ENCODE measurements at places on chromosomes 2 and 18.

- DNase-seq: no peak
Observed at GRCh38 chr2:239306274-239307220, 94.3 kb downstream of the HDAC4 start.

- no peak for DNase-seq
Observed at GRCh38 chr2:20578895-20579825, 71.7 kb downstream of the HS1BP3 start.

DNA sequence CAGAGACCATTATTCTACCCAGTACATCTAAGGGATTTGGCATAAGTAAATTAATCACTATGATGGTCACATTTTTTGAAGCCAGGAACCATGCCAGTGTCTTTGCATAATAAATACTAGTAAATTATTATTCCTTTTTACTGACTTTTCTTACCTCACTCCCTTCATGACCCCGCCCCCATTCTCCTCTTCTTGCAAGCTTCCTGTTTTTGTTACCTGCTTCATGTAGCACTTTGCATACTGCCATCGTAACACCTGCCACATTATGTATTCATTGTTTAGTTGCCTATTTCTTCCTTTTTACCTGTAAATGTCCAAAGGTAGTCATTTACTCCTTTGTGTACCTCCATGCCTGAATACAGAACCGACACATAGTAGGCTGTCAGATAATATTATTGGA, 309.5 kb downstream of the KIAA1328 start:
- DNase-seq: no peak

DNA sequence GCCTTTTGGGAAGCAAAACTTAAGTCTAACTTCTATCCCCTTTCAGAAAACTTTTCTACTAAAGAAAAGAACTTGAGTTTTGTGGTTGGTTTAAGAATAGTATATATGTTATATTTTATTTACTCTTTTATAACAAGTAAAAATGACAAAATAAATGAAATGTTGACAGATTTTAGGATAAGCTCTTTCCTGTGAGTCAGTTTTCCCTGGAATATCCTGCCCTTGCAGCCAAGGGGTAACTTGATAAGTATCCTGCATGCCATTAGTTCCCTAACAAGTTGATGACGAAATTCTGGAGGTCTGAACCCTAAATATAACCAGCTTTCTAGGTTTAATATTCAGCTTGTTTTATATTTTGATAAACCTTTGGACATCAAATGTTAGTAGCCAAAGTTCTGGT, 7.3 kb upstream of the HTR2B start:
- DNase-seq: no peak

- DNase-seq: no peak
Observed at GRCh38 chr2:180823546-180824141, 156.8 kb upstream of the UBE2E3 start.

DNA sequence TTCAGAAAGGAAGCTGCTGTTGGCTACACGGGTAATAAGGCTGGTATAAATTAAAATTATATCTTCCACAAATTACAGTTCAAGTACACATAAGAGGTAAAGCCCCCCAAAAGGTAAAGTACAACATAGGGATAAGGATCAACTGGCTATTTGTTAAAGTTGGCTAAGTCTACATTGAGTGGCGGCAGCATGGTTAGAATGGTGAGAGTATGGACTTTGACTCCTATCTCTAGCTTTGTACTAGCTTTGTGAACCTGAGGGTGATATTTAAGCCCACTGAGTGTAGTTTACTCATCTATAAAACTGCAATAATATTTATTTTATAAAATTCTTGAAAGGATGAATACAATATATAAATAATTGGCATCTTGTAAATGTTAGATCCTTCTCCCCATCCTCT, 542.8 kb downstream of the DSC3 start:
- DNase-seq: no peak

- DNase-seq: no peak
Observed at GRCh38 chr18:62453864-62454263, 69.0 kb upstream of the ZCCHC2 start.

DNA sequence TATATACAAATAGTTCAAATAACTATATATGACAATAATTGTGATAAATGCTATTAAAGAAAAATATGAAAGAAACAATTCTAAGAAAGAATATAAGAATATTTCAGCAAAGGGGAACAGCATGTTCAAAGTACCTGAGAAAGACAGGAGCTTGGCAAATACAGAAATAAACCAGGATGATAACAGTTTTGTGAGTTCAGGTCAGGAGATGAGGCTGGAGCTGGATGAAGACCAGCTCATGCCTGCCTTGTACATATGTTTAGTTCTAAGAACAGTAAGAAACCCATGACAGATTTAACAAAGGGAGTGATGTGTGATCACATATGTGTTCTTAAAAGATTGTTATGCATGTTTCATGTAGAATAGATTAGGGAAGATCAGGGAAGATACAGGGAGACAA, 98.2 kb downstream of the R3HDM1 start:
- DNase-seq: no peak

DNA sequence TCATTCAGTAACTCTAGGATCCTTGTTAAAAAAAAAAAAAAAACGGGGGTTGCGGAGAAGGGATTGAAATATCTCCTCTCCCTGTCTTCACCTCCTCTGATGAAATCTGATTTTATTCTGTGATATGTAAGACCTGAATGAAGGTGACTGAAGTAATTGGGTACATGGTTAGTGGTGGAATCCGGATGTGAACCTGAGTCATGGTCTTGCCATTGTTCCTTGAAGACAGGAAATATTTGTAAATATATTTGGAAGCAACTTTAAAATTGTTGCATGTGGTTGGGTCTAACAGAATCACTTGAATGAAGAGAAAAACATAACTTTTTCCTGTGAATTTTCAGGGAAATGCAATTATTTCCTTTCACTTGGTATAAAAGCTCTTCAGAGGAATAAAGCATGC, 3.0 kb upstream of the IL1A start:
- DNase-seq: no peak

- no peak for DNase-seq
Observed at GRCh38 chr2:173205375-173205774, 129.7 kb downstream of the MAP3K20 start.

DNA sequence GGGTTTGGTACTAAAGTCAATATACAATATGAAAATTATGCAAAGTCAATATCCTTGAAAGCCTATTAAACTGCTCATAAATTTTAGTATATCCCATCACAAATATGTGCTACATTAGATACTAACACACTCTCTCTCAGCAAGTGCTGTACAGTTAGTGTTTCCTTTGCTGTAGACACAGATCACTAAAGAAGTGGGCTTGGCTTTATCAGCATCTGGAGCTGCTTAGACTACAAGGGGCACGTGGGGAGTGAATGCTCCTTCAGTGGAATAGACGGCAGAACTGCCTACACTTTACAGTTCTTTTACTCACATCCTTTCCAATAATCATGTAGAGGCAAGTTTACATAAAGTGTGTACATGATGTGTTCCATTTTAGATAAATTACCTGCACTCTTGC, 26.0 kb upstream of the EFEMP1 start:
- DNase-seq: no peak

DNA sequence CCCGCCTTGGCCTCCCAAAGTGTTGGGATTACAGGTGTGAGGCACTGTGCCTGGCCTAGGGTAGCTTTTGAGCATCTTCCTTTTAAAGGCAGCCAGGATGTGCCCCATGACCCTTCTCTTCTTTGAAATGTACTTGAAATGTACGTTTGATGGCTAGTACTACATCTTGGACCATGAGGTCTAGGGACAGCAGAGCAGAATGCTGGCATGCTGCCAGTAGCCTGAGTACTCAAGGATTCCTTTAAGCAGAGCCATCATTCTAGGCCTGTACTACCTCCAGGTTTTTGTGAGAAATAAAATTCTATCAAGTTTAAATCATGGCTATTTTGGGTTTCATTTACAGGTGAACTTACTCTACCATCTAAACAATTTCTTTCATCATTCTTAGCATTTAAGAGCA, 2.9 kb upstream of the EML6 start:
- no peak for DNase-seq

GRCh38 chr2:221402072-221402471, 170.0 kb downstream of the EPHA4 start:
- no peak for DNase-seq

DNA sequence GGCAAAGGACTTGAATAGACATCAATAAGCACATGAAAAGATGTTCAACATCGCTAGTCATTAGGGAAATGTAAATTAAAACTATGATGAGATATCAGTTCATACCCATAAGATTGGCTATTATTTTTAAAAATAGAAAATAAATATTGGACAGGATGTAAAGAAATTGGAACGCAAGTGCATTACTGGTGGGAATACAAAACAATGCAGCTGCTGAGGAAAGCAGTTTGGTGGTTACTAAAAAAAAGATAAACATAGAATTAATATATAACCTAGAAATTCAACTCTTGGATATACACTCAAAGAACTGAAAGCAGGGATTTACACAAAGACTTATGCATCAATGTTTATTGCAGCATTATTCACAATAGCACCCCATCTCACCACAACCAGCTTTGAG, 174.5 kb upstream of the NDUFV2 start:
- DNase-seq: no peak

- DNase-seq: no peak
Observed at GRCh38 chr2:217065695-217066405, 206.0 kb upstream of the TNP1 start.

GRCh38 chr2:241033994-241034393, 35.6 kb downstream of the SNED1 start:
- no peak for DNase-seq
